ENCODE measurements at places on chromosomes 5 and 9.
A peak's percentile ranks its signal among the peaks of the same experiment; 100 is the strongest.

- no peak for DNase-seq
These were observed 5.5 kb upstream of the SET start for GRCh38 chr9:128683340-128684064.

GRCh38 chr5:173886150-173886549 lies 2.0 kb upstream of the CPEB4 start:
- DNase-seq: no peak

DNA sequence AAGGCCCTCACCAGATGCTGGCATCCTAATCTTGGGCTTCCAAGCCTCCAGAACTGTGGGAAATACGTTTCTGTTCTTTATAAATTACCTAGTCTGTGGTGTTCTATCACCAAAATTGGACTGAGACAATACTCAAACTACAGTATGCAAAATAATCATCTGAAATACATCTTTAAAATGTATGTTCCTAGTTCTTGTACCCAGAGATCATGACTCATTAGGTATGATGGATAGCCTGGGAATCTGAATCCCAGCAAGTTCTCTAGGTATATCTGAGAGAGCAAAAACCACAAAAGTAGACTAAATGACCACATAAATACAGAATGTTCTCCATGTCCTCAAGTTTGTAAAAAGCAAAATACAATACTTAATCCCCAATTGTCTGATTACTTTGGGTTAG lies 166.3 kb downstream of the YIPF5 start:
- no peak for DNase-seq

DNA sequence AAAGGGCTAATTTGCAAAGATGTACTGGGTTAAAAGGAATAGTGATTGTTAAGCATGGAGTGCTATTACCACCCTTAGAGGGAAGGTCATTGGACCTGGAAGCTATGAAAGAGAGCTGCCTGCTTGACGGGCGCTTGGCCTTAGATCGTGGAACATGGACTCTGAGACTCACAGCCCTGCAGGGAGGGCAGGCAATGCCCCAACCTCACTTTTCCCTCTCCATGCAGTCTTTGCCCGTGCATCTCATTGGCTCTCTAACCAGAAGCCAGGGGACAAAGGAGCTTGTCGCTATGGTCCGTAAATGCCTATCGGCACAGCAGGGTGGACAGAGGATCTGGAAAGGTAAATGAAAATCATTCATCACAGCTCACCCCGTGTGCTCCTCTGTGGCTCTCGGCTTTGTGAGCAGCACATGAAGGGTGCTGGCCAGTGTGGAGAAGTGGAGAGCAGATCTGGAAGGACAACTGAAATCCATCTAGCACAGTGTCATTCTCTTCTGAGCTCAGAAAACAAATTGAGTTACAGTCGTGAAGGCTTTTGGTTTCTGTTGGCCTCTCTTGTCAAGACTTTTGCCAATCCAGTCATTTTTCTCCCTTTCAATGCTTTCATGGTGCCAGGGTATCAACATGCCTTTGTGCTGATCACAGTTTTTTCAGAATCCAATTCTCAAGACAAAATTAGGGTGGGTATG lies 186.2 kb downstream of the SNX18 start:
- no peak for DNase-seq

DNA sequence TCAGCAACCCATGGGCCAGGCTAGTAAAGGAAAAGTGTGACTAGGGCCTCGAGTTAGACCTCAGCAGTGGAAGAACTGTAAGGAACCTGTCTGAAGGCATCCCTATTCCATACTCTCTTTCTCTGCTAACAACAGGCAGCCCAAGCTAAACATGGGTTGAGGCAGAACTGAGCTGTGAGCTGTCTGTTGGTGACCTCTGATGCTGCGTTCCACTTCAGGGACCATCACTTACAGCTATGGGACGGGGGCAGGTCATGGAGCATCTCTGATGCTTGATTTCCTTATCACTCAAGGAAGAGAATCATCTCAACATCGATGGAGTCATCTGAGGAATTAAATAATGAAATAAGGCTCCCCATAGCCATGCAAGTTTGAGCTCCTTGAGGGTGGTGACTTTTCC lies 174.8 kb downstream of the ACTL7B start:
- DNase-seq: no peak

DNA sequence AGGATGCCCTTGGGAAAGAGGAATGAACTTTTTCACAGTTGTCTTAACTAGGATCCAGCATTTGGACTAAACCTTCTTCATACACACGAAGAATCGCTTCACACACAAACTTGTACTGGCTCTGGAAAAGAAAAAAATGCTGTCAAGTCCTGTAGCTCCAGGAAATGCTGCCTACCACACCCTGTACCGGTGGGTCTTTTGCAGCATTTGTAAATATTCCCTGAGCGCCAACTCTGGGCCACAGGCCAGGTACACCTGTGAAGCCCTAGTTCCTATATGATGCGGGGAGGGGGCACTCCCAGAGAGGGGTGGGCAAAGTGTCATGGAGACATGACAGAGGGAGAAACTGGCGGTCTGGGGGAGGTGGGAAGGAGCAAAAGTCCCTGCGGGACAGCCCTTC lies 58.7 kb upstream of the EPB41L4B start:
- no peak for DNase-seq

GRCh38 chr5:87300744-87301143 lies 33.1 kb downstream of the RASA1 start:
- DNase-seq: peak; percentile 92

GRCh38 chr5:65969539-65970393 lies 43.4 kb downstream of the ERBIN start:
- no peak for DNase-seq

DNA sequence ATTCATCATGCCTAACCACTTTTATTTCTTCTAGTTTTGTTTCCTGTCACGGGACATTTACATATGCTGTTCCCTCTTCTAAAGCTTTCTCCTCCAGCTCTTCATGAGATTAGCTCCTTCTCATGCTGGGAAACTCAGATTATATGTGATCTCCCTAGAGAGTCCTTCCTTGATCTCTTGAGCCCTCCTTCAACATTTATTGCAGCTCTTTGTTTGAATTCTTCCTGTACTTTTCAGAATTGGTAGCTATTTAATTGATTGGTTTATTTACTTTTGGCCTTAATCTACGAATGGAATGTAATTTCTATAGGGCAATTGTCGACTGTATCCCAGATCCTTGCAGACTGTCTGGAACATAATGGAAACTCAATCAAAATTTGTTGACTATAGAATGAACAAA lies 9.7 kb upstream of the TRPM3 start:
- DNase-seq: no peak

- DNase-seq: no peak
These were observed 211.3 kb downstream of the AUH start for GRCh38 chr9:91150273-91150997.

- no peak for DNase-seq
These were observed 241.5 kb downstream of the MAN2A1 start for GRCh38 chr5:109931049-109931780.

GRCh38 chr9:121453232-121453892 lies 46.3 kb downstream of the GGTA1 start:
- no peak for DNase-seq

DNA sequence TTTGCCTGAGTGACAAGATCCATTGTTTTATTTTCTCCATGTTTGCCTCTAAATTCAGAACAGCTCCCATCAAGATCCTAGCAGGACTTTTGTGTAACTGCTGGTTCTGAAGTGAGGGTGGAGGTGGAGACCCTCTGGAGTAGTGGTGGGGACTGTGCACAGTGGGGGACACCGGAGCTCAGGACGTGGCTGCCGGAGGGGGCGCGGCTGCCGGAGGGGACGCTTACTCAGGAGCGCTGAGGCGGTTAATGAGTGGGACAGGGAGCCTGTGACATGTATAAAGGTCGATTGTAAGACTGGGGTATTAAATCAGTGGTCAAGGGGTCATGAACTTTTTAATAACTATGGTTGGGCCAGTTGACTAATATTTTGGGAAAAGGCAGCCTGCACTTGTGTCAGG lies 127.0 kb upstream of the CACNA1B start:
- no peak for DNase-seq

DNA sequence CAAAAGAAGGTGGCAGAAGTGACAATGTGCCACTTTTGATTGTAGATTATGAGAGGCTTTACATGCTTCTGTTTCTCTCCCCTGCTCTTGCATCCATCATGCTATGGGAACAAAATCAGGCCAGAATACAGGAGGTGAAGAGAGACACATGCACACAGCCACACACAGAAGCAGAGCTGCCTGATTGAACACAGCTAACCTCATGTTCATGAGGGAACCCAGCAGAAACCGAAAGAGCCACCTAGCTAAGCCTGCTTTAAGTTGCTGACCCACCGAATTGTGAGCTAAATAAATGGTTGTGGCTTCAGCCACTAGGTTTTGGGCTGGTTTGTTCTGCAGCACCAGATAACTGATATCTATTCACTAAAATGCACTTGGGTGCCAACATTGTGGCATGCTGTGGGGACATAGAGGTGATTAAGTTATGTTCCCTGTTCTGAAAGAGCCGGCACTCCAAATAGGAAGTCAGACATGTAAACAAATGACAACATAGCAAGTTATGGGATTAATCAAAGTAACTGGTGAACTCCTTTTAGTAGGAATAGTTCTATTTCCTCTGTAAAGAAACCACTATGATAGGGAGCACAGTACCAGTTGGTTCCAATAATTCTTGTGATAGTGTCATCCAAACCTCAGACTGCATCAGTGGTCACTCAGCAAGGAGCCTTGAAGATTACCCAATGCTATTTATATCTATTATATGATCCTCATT lies 93.6 kb upstream of the TNC start:
- no peak for DNase-seq

GRCh38 chr9:16023446-16023845 lies 470.6 kb downstream of the CCDC171 start:
- DNase-seq: no peak

DNA sequence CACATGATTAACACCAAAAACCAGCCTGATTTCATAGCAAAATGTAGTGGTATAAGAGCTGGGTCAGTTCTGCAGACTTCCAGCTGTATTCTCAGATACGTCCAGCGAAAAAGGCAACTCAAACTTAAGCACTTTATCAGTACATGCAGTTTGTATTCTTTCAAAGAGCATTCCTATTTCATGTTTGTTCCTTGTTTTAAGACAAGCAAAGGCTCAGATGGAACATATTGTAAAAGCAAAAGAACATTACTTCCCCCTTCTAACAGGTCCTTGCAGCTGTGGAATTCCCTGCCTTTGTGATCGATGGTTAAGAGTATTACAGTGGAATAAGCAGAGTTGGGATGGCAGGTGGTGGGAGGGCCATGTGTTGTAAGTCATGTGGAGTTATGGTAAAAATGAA lies 86.3 kb upstream of the GRHPR start:
- no peak for DNase-seq

DNA sequence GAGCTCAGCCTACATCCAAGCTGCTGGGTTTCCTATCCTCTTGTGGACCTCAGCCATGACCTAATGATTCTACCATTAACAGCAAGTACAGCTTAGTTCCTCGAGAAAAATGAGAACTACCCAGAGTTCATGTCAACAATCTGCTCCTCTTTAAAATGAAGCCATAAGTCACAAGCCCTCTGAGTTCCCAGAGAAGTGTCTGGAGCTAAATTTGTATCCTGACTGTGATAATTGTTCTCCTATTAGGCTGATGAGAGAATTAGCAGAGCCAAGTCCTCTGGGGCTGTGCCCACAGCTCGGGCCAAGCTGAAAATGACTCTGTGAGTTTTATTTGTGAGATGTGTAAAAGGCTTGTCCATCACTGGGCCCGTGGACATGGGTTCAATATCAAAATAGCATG lies 145.1 kb upstream of the SMIM23 start:
- no peak for DNase-seq

Measured in Panc1 (cell line).